Mesenteric fat pad (tissue), 1 donor: ENCODE measurements at places on chromosomes 16 and 17. TPM values are rescaled to one million over a fixed set of nuclear protein-coding genes. Genes with fewer than 3 reads are reported as not detected.

DNA sequence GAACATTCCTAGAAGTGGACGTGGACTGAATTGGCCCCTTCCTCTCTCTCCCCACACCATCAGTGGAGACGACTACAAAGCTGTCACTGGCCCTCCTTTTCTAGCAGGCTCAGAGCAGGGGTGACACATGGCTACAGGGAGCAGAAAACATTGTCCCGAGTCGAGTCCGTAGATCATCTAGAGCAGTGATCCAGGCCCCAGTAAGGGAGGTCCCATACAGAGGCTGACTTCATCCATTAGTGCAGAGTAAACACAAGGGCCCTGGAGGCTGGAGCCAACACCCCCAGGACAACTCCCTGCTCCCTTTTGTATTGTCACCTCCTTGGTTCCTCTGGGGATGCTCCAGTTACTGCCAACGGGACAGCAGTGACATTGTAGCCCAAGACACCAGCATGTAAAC lies 130.7 kb downstream of the CMIP start:
- DNase-seq, result no peak

DNA sequence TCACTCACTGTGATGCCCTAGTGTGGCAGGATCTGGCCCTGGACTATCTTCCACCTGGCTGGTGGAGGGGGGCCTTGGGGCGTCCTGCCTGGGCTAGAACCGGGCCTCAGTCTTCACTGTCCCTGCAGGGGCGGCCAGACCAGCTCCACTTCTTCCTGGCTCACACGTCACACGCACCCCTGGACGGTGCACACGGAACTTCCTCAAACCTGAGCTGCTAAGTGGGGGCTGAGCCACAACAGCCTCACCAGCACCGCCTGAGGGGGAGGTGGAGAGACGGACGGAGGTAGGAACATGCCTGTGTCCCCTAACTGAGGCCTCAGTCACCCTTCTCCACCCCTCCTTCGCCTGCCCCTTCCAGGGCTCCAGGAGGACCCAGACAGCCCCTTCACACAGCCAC lies 36.6 kb downstream of the TIMM22 start:
- DNase-seq, result no peak

DNA sequence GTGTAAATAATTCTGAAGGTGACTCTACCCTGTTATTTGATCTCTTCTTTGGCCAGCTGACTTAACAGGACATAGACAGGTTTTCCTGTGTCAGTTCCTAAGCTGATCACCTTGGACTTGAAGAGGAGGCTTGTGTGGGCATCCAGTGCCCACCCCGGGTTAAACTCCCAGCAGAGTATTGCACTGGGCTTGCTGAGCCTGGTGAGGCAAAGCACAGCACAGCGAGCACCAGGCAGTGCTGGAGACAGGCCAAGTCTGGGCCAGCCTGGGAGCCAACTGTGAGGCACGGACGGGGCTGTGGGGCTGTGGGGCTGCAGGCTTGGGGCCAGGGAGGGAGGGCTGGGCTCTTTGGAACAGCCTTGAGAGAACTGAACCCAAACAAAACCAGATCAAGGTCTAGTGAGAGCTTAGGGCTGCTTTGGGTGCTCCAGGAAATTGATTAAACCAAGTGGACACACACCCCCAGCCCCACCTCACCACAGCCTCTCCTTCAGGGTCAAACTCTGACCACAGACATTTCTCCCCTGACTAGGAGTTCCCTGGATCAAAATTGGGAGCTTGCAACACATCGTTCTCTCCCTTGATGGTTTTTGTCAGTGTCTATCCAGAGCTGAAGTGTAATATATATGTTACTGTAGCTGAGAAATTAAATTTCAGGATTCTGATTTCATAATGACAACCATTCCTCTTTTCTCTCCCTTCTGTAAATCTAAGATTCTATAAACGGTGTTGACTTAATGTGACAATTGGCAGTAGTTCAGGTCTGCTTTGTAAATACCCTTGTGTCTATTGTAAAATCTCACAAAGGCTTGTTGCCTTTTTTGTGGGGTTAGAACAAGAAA lies 5.1 kb downstream of the STH start:
- DNase-seq, result no peak

DNA sequence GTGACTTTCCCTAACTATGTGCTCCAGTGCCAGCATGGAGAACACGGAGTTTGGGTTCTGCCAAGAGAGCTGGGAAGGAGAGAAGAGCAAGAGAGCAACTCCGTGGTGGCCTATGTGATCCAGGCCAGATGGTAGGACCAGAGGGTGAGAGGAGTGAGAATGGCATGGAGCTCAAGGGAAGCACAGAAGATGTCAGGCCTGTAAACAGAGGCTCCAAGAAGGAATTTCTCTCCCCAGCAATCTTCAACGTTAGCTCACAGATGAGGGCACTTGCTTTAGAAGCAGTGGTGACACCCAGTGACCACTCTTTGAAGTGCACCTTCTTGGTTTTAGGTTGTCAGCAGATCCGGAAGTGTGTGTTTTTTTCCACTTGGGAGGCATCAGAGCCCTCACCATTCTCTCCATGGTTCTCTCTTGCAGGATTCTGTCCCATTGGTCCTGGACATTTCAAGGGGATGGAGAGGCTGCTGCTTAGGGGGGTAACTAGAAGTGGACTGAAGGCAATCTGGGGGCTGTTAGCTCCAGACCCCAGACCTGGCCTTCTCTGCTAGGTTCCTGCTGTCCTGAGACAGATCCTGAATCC lies 18.1 kb upstream of the TMEM98 start:
- DNase-seq, result no peak

GRCh38 chr17:35238821-35239220 lies 4.1 kb upstream of the SLFN5 start:
- no peak for DNase-seq

Gene TMEM235
- total RNA-seq, result not detected
